ENCODE measurements at places on chromosomes 2 and 18.

DNA sequence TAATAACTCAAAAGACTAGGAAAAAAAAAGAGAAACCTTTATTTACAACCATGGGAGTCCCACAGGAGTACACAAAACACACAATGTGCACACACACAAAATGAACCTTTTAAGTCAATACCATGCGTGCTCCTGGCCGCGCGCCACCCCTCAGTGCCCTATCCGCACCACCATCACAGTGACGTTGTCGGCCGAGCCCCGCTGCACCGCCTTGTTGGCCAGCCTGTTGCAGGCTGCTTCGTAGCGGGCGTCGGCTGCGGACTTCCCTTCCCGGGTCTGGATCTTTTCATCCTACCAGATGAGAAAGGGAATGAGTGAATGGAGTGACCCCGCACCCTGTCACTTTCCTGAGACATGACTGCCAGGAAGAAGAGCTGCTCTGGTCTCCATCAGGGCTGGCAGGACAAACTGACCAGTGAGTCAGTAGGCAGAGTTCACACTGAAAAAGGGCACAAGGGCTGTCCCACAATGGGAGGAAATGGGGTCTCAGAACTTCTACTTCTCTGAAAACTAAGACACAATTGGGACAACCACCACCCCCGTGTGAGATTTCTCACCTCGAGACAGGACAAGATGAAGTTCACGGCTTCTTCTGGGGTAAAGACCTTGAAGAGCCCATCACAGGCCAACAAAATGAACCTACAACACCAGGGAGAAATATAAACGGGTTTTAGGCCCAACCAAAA is 11.8 kb downstream of the ERFE start:
- DNase-seq: no peak

GRCh38 chr2:46006473-46007025 is 290.7 kb upstream of the EPAS1 start:
- no peak for DNase-seq

GRCh38 chr2:28665041-28665704 is 86.5 kb upstream of the PPP1CB start:
- DNase-seq: no peak

DNA sequence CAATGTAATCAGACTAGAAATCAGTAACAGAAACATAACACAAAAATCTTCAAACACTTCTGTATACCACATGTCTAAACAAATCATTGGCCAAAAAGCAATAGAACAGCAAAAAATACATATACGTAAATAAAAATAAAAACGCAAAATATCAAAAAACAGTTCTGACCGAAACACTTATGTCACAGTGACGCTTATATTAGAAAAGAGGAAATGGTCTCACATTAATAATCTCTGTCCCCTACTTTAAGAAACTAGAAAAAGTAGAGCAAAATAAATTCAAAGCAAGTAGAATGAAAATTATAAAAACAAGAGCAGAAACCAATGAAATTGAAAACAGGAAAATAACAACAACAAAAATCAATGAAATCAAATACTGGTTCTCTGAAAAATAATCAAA is 41.9 kb downstream of the TMEM131 start:
- no peak for DNase-seq

DNA sequence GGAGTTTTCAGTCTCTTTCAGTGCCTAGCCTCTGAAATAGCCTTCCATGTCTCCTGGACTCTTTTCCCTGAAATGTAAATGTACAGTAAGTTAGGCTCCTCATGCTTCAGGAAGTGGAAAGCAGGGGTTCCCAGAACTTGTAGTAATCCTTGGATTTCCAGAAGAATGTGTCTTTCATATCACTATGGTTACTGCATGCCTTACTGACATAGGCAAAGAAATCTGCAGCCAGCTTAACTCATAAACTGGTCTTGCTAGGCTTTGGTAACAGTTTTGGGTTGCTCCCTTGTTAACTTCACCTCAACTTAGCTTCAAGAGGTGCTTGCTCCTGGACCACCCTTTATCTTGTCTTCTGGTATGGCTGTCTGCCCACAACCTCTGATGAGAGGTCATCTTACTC is 686.8 kb upstream of the DDX18 start:
- DNase-seq: no peak

DNA sequence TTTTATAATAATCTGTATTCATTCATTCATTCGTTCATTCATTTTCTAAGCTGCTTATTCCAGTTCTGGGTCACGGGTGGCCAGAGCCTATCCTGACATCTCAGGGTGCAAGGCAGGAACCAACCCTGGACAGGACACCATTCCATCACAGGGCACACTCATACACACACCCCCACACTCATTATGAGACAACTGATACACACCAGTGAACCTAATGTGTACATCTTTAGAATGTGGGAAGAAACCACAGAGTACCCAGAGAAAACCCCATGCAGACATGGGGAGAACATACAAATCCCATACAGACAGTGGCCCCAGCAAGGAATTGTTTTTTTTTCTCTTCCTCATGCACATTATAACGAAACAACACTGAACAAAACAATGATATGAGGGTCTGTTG is 54.7 kb downstream of the RTN4 start:
- no peak for DNase-seq

GRCh38 chr2:203949228-203949627 is 12.7 kb downstream of the ICOS start:
- DNase-seq: no peak

DNA sequence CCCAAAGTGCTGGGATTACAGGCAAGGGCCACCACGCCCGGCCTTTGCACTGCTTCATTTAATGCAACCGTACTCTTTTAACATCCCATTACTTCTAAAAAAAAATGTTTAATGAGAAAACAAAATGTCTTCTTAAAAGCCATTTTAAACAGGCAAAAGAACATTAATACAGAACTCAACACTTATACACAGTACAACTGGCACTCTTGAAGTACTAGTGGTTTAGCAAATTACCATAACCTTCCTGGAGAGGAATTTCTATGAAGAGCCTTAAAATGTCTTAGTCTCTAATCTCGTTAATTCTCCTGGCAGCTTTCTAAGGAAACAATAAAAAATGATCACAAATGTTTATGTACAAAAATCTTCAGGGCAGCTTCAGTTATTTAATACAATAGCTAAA is 5.9 kb downstream of the IWS1 start:
- DNase-seq: no peak

DNA sequence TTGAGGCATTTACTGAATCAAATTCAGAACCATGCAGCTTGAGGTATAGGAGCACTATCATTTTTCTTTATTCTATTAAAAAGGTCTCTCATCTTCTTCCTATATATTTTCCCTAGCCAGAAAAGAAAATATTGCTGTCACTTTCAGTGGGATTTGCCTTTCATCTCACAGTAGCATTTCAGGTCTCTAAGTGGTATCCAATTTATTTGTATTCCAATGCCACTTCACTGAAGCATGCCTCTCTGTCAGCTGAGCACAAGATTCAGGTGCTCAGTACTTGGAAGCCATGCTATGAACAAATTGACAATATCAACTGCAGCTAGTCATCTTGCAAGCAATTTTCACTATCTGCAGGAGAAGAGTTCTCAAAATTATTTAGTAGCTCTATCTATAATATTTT is 457.2 kb upstream of the SLC39A10 start:
- DNase-seq: no peak

DNA sequence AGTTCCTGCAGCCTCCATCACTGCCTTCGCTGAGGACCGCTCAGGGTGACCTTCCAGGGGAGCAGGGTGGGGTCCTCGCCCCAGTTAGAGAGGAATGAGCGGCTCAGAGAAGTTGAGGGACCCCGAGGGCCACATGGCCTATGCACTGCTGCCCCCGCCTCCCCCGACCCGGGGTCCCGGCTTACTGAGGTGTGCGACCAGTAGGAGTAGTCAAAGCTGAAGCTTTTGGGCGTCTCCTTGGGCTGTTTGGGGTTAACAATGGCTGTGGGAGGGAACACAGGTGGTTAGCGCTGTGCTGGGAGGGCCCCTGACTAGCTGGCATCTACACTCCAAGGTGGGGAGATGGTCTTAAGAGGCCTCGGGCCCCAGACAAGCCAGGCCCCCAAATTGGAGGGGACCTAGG is 31.0 kb downstream of the KIF1A start:
- DNase-seq: no peak

- no peak for DNase-seq
Observed at GRCh38 chr2:225037415-225038230, 4.6 kb downstream of the DOCK10 start.

DNA sequence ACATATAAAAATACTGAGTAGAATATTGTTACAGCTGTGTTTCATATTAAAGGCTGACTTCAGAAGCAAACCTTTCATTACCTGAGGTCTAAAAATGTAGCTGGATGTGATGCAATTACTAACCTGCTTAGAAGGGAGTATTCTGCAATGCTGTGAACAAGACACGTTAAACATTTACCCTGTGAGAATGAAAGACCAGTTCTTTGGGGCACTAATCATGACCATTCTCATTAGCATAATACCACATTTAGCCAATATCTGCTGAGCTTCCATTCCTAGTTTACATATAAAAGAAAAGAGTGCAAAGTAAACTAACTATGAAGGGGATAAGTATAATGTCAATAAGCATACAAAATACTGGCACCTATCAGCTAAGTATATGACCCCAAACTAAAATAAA is 784.0 kb upstream of the KLHL29 start:
- no peak for DNase-seq

DNA sequence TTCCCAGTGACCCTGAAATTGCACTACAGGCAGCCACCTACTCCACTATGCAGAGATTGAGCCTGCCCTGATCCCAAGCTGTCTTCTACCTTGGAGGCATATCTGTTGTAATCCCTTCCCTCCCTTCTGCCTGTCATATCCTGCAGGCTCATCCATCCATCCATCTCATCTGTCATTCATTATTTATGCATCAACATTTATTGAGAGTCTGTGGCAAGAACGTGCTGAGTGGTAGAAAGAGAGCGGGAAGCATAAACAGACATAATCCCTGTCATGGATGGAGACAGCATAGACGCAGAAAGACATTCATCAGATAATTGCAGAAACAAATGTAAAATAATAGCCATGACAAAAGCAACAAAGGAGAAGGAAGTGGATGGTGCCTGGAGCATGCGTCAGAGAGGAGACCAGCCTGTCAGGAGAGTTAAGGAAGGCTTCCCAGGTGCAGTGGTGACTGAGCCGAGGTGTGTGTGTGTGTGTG is 110.7 kb upstream of the STPG4 start:
- no peak for DNase-seq

DNA sequence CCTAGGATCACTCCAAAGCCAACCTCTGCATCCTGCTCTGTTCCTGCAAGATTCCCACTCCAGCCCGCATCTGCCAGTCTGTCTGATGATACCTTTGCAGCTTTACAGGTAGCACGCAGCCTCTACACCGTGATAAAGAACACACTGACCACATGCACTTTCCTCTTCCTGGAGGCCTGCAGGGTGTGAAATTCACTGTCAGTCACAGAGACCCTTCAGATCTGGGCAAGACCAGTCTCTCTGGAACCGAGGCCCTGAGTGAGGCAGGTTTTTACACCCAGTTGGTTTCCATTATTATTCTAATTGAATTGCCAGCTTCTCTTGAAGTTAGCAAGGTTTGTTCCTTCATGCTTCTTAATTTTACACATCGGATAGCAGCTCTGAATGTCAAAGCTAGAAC is 30.5 kb upstream of the TWIST2 start:
- DNase-seq: no peak
